ENCODE measurements at places on chromosomes 6 and 20.

DNA sequence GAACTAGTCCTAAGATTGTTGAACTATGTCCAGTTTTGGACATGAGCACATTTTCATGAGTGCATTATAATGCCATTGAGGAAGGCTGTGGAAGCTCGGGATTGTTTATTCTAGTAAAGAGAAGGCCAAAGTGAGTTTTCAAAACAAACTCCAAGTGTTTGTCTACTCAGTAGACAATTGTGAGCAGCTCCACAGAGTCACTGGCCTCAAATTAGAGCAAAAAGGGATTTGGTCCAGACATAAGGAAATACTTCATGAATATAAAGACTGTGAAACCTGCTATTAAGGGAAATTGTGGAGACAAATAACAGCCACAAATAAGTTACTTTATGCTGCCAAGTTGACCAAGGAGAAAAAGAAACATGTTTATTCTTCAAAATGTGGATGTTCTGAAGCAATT lies 42.6 kb upstream of the PREP start:
- DNase-seq: no peak

GRCh38 chr6:115609111-115609510 lies 451.6 kb downstream of the FRK start:
- DNase-seq: no peak

- DNase-seq: no peak
These were observed 102.4 kb upstream of the SUPT3H start for GRCh38 chr6:45479834-45480751.

DNA sequence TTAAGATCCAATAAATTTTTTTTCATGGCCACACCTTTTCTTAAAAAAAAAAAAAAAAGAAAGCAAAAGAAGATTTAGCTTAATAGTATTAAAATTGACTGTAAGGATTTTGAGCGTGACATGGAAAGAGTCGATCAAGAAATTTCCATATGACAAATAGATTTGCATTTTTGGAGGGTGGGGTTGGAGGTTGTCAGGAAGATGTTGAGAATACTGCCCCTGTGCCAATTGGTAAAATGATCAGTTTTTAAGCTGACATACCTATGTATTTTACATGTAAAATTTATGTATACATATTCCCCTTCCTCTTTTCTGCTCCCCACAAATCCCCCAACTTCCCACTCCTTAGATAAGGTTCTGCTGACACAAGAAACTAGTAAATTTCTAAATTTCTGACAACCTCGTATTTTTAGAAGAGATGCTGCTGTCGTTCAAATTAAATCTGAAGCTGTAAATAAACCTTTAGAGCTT lies 520.9 kb downstream of the CD83 start:
- no peak for DNase-seq

DNA sequence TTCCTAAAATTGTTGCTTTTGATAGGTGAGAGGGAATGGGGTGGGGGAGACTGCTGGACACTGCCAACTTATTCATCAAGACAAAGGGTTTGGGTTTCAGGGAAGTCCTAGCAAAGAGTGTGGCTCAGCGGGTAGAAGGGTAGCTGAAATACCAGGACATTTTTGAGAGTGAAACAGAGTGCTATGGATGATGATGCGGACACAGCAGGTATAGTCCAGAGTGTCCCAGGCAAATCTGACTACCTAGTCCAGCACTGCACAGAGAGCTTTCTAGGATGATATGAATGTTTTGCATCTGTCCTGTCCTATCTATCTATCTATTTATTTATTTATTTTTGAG lies 154.3 kb downstream of the BCAS1 start:
- DNase-seq: no peak
